ENCODE measurements at places on chromosomes 1 and 21.
A peak's percentile ranks its signal among the peaks of the same experiment; 100 is the strongest.

DNA sequence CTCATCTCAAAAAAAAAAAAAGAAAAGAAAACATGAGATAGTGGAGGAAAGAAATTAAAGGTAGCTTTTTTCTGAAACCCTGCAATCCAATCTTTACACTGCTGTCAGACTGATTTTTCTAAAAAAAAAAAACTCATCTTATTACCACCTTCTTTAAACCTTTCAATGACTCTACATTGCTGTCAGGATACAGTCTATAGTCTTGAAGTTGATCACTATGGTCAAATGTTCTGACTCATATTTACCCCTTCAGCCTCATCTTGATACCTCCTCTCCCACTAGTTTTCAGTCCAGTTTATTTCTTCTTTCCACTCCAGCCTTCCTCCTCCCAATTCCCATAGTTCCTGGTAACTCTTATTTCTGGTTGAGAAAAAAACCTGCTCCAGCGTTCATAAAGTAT, 17.7 kb upstream of the NFIA start:
- DNase-seq = no peak

DNA sequence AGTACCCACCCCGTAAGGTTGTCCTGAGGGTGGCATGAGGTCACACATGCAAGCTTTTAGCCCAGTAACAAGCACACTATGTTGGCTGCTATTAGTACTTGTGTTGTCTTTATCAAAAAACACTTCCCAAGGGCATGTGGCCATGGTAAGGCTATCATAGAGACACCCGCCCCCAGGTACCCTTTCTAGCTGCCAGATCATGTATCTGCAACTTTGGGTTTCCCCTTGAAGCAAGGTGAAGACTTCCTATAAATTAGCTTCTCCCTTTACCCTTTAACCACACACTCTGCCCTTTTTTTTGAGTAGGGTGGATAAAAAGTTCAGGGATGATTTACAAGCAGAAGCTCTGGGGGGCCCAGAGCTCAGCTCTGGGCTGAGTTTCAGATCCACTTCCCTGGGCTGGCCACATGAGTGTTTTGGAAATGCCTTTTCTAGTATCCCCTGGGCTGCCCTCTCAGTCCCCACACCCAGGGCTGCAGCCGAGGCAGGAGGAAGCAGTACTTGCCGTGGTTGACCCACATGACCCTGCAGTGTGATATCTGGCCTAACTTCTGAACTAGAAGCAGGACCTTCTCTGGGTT, 2.0 kb downstream of the ZDHHC18 start:
- no peak for DNase-seq

- DNase-seq = peak; percentile 38
These were observed 31.7 kb downstream of the ELK4 start for GRCh38 chr1:205600085-205600484.

DNA sequence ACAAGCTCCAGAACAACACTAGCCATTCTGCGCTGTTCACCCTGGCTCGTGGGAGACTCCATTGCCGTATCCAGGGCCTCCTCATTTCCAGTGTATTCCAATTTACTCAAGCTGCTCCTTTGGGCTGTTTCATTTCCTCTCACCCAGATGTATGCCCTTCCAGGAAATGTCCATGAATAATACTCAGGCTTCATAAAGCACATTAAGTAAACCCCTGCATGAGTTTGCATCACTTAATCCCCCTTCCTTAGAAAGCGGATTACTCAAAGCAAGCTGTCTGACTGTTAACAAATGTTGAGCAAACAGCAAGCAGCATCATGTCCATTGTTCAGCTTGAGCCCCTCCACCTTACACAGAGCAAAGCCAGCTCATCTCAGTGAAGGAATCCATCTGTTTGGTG, 403.6 kb upstream of the PBX1 start:
- no peak for DNase-seq

GRCh38 chr21:37478794-37479193, 112.2 kb downstream of the DYRK1A start:
- DNase-seq = no peak

DNA sequence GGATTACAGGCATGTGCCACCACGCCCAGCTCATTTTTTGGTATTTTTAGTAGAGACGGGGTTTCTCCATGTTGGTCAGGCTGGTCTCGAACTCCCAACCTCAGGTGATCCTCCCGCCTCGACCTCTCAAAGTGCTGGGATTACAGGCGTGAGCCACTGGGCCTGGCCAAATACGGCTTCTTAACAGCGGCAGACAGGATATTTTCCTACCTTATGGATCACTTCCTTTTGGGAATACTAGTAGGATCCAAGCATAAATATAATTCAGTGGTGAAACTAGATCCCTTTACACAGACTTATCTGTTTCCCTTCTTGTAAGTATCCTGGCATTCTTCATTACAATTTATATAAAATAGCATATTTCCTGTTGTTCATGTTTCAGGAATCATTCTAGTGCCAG, 40.9 kb downstream of the WNT4 start:
- DNase-seq = no peak

- DNase-seq = no peak
These were observed 59.2 kb upstream of the KCNK2 start for GRCh38 chr1:215023155-215023832.

- DNase-seq = no peak
These were observed 10.6 kb downstream of the FCMR start for GRCh38 chr1:206911064-206911663.

- no peak for DNase-seq
These were observed 274.7 kb downstream of the USP25 start for GRCh38 chr21:16004523-16004922.

DNA sequence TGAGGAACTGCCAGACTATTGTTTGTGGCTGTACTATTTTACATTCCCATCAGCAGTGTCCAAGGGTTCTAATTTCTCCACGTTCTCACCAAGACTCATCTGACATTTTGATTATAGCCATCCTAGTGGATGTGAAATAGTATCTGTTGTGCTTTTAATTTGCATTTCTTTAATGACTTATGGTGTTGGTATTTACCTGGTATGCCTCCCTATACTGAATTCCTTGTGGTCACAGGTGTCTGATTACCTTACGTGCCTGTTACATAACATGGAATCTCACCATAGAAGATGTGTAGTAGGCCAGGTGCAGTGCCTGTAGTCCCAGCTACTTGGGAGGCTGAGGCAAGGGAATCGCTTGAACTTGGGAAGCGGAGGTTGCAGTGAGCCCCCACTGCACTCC, 13.5 kb downstream of the ZYG11A start:
- DNase-seq = no peak

DNA sequence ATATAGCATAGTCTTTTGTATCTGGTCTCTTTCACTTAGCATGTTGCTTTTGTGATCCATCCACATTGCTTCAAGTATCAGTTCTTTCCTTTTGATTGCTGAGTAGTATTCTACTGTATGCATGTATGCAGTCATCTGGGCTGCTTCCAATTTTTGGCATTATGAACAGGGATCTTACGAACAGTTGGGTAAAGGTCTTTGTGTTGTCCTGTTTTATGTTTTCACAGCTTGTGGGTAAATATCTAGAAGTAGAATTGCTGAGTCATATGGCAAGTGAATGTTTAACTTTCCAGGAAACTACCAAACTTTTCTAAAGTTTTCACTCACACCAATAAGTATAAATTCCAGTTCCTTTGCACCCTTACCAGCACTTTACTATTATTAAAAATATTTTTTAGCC, 60.9 kb downstream of the LHX4 start:
- no peak for DNase-seq

DNA sequence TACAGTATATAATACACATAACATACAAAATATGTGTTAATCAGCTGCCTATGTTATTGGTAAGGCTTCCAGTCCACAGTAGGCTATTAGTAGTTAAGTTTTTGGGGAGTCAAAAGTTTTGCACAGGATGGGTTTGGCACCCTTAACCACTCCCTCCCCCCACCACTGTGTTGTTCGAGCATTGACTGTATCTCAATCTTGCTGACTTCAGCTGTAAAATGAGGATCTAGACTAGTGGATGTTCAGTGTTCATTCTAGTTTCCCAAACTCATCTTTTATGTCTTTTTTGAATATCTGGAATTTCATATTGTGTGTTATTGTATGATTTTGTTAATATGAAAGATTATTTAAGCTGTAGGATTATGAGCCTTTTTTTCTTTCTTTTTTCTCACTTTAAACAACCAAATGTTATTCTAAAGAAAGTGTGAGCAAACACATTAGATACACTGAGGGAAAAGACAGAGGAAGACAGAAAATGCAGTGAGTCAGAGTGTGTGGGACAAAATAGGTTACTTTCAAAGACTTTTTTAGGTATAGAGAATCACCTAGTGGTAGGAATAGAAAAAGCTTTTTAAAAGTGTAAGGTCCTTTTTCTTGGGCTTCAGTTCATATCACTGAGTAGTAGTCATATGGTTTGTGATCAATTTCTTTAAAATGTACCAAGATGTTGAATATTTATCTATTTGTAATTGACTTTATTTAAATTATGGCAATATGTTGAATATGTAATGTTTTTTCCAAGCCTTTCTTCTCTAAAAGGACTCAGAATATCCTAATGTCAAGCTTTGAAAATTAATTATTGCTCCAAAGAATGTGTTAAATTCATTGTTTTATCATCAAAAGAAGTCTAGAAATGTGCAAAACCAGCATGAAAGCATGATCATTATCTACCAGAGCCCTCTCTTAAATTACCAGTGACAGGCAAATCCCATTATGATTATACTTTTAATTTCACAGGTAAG, 17.9 kb upstream of the CENPF start:
- DNase-seq = peak; percentile 26

DNA sequence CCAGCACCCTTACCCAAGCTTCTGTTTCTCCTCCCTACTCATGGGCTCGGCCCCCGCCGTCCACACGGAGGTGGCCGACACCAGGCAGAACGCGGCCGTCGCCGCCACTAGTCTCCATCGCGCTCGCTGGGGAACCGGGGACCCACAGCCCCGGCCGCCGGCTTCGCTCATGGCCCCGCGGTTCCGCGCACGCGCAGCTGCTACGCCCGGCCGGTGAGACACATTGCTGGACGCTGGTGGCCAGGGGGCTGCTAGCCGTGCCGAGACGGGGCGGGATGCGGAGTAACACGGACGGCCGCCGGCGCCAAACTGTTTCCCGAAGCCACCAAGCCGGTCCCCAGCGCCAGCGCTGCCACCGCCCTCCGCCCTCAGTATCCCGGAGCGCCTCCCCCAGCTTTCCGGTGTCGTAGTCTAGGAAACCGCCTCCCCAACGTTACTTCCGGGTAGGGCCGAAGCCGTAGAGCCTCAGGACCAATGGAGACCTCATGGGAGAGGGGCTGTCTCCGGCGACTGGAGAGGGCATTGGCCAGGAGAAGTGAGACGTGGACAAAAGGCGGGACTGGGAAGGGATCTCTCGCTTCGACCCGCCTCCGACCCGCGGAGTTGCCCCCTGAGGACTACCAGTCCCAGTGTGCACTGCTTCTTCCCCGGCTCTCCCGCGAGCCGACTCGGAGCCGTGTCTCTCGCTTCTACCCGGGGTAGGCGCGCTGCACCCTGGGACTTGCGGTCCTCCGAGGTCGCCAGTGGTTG, at the start of gene EDEM3:
EDEM3 (minus strand) TSS at position 383 of the 750 bp plus-strand sequence; CDS start at position 171, 212 bp downstream.
- DNase-seq = peak; percentile 98

DNA sequence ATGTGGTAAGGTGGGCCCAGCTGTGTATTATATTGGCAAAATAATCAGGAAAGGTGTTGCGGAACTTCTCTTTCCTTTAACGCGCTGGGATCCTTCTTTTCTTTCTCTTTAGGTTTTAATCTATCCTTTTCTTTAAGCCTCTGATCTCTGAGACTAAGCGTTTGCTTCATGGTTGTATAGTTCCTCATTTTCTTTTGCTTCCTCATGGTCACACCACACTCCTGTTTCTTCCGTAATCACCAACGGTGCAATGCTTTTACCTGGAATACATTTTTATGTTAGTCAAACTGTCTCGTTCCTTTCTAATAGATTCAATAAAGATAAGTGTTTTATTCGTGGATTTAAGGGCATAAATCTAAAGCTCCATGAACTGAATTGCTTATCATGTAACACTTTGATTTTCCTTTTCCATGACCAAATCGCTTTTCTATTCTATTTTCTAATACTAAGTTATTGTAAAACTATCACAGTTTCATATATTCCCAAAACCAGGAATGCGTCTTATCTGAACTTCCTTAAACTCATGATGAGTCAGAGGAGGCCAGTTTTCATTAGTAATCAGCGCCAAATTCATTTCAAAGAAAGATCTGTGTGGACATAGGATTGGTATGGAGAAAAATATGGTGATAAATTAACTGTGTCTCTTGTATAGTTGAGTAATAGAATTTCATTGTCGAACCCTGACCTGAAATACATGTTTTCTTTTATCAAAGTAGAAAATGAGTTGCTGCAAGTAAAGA, 12.2 kb downstream of the SDCCAG8 start:
- DNase-seq = peak; percentile 65
